ENCODE measurements at places on chromosomes 6 and 20. TPM values are rescaled to one million over a fixed set of nuclear protein-coding genes. Genes with fewer than 3 reads are reported as not detected.

- DNase-seq, result no peak
Measured at GRCh38 chr6:126957721-126958120, 160.8 kb upstream of the RSPO3 start.

DNA sequence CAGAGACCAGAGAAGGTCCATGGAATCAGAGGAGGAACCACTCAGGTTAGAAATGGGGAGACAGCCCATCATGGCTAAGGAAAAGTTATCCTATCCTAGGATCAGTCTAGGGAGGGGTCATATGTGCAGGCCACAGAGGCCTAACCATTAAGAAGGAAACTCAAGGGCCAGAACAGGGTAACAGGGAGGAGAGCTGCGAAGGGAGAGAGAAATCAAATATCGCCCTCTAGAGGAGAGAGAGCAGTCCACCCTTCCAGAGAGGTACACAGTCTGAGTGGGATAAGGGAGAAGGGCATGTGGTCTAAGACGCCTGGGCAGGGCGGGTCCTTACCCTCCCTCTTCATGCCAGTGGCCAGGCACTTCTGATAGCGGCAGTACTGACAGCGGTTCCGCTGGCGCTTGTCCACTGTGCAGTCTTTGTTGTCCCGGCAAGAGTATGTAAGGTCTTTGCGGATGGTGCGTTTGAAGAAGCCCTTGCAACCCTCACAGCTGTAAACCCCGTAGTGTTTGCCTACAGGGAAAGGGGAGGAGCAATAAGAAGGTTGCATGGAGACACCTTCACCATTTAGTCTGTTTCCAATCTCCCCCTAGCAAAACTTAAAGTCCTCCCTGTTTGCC lies 2.9 kb downstream of the RXRB start:
- peak; percentile 60 for DNase-seq

DNA sequence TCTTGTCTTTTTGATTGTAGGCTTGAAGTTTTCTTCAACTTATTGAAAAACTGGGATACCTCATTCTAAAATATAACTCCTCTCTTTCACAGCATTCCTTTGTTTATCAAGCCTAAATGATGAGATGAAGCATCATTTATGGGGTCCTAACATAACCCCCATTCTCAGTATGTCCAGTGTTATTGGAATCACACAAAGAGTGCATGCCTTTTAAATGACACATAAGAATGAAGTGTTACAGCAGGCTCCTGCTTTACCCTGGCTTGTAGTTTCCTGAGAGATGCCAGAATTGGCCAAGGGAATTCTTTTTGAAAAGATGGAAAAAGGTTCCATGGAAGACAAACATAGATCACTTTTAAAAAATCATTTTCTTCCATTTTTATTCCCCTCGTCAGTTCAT lies 502.4 kb downstream of the BCKDHB start:
- no peak for DNase-seq

DNA sequence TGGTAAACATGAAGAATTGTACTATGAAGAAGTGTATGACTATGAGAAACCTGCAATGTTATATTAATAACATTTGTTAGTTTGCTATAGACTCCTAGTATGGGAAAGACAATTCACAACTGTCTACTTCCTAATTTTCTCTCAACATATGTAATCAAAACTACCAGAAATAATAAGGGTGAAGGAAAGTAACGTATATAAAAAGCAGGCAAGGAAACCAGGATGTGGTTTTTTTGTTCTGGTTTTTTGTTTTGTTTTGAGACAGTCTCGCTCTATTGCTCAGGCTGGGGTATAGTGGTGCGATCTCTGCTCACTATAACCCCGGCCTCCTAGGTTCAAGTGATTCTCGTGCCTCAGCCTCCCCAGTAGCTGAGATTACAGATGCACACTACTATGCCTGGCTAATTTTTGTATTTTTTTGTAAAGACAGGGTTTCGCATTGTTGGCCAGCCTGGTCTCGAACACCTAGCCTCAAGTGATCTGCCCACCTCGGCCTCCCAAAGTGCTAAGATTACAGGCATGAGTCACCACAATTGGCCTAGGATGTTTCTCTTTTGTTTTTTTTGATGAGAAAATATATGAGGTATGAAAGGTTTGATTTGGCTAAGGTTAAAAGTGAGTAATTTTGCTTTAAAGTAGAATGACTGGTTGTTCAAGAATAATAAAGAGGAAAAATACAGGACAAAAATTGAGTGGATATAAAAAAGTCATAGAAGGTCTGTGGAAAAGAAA lies 83.1 kb downstream of the PTCHD4 start:
- no peak for DNase-seq

Gene MCM3
- polyA plus RNA-seq, result 48.2 TPM
